Activated CD4-positive, alpha-beta T cell treated with anti-CD3 and anti-CD28 coated beads, Interleukin-10, Interleukin-2, amounts not matched to agents 100 ng/mL and 50 ng/mL, durations not matched to agents 16 hours and 8 hours (primary cell): ENCODE measurements at places on chromosomes 16 and 17.
A peak's percentile ranks its signal among the peaks of the same experiment; 100 is the strongest.

- no peak for DNase-seq
Measured at GRCh38 chr17:66739553-66739952, 95.4 kb upstream of the CACNG5 start.

GRCh38 chr17:36597866-36598777, 3.3 kb upstream of the MRM1 start:
- no peak for DNase-seq

DNA sequence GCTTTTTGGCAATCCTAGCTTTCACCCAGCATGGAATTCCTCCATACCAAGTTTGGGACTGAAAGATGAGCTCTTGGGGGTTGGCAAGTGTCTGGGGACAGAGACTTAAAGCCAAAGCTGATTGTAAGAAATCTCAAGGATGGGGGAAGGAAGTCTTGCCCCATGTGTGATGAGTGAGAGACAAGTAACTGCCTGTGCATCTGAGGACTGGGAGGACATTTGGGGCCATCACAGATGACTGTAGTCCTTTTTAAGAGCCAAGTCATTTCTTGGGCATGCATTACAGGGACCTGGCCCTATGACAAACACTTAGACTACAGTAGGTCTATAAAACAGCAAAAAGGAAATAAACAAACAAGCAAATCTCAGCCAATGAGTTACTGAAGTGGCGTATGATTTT, 36.3 kb upstream of the CCL2 start:
- DNase-seq = no peak

GRCh38 chr16:81174644-81175324, 63.7 kb upstream of the BCO1 start:
- DNase-seq = no peak

DNA sequence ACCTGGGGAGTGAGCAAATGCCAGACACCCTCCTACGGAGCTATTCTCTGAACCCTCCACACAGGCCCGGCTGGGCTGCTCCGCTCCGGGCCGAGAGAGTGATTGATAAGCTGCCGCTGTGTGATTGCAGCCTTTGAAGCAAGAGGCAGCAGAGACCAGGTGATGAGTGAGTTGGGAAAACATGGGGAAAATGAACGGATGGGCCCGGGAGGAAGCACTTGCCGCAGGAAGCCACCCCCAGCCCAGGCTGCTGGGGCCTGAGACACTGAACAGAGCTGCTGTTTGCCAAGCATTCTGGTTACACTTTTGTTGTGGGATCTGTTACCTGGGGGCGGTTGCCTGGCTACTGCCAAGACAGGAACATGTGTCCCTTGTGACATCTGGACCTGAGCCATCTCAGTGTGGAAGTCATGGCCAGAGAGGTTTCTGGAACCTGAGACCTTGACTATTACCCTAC, 46.4 kb upstream of the KLHDC4 start:
- DNase-seq = no peak

DNA sequence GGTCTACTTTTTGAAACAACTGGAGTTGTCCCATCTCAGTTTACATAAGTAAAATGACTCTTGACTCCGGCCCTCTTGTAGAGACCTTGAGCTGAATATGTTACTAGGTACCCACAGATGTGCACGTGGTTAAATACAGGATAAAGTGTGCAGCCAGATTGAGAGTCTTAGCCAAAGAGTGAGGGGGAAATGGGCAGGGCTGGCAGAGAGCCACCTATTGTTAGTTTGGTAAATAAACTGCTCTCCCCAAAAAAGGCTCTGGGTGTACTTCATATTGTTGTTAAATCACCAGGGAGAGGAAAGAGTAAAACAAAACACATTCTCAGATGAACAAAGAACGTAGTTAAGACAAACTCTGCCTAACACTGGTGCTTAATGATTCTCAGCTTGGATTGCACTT, 20.3 kb downstream of the G6PC1 start:
- DNase-seq = no peak

DNA sequence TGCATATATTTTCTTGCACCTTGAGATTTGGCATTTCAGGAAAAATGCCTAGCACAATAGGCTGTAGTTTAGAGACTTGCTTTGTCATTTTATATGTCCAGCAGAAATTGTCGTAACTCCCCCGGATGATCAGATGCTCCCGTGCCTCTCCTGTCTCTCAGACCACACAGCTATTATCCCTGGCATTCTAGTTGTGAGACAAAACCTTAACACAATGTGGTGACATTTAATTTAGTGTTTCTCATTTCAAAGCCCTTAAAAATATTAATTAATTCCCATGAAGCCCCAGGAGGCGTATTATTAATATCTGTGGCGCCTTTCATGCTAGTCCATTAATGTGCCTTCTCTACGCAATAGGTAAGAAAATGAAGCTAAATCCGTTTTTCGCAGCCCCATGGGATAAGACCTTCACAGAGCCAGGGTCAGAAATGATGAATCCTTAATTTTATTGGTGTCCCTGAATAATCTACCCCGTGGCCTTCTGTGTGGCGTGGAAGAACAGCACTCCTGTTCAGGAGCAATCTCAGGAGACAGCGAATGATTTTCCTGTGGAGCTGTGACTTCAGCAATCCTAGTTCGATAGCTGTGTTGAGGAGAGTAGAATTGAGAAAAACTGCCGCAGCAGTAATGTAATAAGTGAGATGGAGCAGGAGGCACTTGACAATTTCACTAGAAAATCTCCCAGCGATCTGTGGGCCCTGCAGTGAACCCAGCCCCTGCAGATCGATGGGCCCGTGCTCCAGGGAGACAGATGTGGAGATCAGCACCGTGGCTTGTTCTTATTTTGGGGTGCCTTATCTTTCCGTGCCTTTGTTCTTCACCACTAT, 157.9 kb downstream of the RPTOR start:
- DNase-seq = no peak

GRCh38 chr16:77944631-77945030, 77.7 kb upstream of the CLEC3A start:
- no peak for DNase-seq

GRCh38 chr16:29730649-29731048, 15.1 kb downstream of the C16orf54 start:
- DNase-seq = no peak

- DNase-seq = no peak
Measured at GRCh38 chr17:31279401-31279800, 17.6 kb downstream of the OMG start.

DNA sequence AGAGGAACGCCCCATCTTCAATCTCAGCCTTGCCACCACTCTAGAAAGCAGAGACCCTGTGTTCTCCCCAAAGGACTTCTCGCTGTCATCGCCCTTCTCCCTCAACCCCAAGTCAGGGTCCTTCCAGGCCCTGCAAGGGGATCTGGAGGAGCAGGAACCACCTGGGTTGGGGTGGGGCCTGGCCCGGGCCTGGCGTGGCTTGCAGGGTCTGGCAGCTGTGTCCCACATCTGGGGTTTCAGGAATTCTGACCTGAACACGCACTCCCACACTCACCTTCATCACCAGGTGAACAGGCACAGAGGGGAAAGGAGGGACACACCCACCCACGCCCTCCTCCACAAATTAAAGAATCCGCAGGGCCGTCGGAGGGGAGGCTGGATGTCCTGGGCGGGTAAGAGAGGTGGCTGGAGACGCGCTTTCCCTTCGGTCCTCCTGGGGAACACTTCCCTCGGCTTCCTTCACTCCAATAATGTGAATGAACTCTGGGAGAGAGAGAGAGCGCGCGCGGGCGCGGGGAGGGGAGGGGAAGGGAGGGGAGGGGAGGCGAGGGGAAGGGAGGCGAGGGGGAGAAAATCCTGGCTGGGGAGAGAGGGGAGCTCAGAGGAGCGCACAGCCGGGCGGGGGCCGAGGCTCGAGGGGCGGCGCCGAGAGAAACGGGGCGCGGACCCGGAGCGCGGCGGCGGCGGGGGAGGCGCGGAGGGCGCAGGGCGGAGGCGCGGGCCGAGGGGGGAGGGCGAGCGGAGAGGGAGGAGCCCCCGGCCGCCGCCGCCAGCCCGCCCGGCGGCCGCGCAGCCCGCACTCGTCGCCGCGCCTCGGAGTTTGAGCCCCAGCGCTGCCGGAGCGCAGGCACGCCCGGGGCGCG, at the start of gene CACNG4:
Gene CACNG4, plus strand, starts transcription at position 799 of the 863 bp plus-strand sequence. CDS start 205 bp downstream, outside the sequence.
- no peak for DNase-seq

DNA sequence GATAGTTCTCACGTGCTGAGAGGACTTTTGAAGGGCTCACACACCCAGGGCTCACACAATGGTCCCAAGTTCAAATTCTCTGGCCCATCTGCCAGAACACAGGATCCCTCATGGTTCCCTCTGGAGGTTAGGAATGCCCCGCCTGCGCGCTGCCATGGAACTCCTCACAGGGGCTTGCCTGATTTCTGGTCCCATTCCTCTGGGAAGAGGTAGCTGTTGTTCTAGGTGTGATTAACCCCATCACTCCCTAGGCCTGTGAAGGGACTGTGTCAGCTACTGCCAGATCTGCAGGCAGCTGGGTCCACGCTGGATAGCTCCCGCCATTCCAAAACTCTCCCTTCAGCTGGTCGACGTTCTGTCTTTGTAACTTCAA, 2.3 kb upstream of the ARMC5 start:
- no peak for DNase-seq

GRCh38 chr17:29149431-29150064, 30.6 kb downstream of the MYO18A start:
- no peak for DNase-seq

DNA sequence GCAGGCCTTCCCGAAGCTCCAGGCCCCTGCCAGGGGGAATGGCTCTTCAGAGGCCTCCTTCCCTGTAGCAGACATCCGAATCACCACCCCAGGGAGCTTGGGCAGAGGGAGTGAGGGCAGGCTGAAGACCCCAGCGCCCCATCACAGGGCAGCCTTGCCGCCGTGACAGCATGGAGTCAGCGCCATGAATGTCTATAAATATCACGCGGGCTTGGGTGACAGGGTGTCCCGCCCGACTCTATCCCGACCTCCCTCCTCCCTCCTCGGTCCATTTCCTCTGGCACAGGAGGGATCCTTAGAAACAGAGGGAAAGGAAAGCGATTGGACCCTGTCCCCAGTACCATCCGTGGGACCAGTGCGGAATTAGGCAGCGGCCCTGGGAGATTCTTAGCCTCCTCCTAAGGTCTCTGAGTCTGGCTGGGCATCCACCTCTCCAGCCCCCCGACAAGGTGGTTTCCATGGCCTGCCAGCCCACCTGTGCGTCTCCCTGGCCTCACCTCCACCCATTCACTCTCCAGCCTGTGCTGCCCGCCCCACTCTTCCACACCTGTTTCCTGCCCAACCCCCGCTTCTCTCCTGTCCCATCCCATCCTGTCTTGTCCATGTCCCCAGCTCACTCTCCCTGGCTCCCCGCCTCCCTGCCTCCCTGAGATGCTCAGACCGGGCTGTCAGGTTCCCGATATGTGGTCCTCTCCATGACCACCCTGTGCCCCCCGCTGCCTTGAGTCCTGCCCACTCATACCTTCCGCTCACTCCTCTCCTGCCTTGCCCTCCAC, 5.1 kb downstream of the ATP2A1 start:
- DNase-seq = no peak

GRCh38 chr16:80580109-80580832, 39.5 kb downstream of the DYNLRB2 start:
- DNase-seq = peak; percentile 97

DNA sequence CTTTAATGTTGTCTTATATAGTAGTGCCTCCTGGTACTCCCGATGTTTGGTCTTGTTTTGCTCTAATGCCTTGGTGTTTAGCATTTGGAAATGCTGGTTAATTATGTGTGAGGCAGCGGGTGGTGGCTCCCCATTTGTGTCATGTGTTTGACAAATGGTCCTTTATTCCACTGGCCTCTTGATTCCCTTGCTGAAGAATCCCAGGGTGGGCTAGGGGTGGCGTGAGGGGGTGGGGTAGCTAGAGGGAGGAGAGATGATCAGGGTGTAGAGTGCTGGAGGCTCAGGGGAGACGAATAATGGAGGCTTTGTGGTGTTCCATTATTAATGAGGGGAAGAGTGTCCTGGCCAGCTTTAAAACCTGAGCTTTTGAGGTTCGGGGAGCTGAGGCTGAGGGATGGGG, 5.4 kb downstream of the DYNLL2 start:
- DNase-seq = no peak

DNA sequence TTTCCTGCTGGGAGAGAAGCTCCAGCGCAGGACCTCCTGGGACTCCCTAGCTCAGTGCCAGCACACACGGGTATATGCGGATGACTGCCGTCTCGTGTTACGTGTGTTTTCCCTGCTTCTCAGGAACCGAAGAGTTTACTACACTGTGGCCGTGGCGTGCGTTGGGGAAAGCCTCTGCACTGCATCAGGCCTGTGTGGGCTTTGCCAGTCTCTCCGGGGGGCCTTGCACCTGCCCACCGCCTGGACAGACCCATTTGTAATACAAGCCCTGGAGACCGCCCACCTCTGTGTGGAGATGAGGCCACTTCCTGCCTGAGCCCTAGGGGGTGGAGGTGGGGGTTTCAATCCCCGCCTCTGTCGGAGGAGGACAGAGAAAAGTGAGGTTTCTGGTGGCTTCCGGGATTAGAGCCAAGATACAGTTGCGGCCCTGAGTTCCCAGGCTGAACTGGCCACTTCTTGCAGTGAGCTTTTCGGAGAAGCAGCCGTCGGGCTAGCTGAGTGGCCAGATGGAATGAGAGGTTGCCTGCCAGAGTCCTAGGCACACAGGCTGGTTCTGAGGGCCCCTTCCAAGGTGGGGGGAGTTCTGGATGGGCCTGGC, 43.4 kb upstream of the GSE1 start:
- DNase-seq = peak; percentile 59
